ENCODE measurements at places on chromosomes 4 and X.

DNA sequence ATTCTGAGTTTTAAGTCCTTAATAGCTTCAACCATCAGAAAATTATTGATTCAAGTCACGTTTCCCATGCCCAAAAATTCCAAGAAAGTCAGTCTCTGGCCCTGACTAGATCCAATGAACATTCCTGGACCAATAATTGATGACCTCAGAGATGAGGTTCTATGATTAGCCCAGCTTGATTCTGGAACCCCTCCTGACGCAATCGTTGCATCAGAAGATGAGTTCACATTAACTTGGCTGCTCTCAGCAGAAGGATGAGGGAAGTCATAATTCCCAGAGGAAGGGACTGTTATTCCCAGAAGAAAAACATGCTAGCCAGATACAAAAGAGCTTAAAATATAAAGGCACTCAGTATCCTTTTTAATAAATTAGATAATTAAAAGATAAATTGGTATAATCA is 34.3 kb upstream of the CPEB2 start:
- DNase-seq = no peak

DNA sequence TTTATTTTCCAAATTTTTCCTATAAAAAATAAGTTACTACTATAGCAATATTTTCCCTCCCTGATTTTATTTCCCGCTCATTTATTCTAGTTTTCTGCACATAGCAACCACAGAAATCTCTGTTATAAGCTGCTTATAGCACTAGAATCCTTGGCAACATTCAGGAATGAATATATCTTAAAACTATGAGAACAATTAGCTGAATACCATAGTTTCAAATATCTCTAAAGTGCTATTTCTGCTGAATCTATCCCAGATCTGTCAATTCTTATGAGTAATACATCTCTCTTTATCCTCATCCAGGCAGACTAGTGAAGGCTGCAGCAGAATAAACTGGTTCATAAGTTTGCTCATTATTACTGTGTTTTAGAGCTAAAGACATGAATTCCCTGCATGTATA is 622.9 kb upstream of the DIPK2B start:
- DNase-seq = no peak

GRCh38 chr4:185358959-185359358 is 36.8 kb downstream of the LRP2BP start:
- DNase-seq = no peak

DNA sequence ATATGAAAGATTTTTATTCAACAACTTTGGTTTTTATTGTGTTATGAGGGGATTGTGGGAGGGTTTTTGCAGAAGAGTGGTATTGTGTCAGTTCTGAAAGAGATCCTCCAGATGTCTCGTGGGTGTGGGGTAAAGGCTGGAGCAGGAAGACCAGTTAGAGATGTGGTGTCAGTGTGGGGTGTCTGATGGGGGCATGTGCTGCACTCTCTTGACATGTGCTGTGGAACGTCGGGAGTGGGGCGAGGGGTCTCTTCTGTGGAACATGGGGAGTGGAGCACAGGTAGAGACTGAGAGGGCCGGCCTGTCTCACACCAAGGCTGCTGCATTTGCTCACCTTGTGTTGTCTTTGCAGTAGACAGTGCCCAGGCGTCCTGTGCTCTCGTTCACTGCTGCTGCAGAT is 37.6 kb downstream of the FAM193A start:
- DNase-seq = no peak

GRCh38 chr4:81747242-81747930 is 275.7 kb upstream of the RASGEF1B start:
- no peak for DNase-seq
